ENCODE measurements at places on chromosomes 3 and 15.

DNA sequence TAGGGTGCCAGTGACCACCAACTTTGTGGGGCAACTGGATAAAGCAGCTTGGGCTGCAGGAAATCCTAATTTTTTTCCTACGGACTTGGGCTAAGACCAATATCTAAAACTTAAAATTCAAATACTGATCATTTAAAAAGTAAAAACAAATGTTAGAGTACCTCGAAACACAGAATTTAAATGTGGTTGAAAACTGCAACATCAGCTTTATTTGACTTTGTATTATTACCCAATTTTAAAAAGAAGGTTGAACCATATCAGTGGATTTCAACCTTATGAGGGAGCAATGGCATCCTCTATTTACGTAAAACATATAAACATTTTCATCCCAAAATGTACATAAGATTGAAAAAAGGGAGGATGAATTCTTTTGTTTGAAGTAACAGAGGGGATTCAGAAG, 26.2 kb downstream of the CFAP20DC start:
- no peak for DNase-seq

DNA sequence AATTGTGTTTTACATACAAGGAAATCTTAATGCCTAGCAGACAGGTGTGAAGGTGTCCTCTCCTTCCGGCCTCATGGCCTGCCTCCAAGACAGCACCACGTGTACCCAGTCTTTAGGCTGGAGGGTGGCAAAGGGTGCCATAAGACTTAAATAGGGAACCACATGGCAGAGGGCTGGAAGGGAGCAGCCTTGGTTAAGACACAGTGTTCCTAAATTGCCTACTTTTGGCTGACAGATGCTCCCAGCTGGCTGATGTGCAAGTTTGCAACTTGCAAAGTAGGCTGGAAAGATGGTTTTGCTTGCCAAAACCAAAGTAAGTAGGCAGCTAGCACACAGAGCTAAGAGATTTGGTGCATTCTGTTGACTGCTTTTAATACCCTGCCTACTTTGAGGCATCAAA, 45.2 kb downstream of the CCNB2 start:
- no peak for DNase-seq

DNA sequence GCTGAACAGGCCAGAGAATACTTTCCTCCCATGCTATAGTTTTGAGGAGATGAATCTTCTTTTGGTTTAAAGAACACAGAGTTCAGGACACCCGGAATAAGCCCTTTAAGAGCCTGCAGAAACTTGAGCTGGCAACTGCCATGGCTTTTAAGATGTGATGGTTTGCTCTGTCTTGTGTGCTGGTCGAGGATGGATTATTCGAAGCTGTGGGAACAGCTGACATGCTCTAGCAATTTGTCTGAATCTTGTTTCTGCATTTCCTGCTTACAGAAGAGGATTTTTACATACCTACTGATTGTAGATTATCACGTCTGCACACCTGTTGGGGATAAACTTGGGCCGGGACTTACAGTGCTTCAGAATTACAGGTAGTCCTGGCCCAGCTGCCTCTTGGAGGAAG, 396.9 kb downstream of the LRTM1 start:
- no peak for DNase-seq

GRCh38 chr15:53397041-53397616, 362.3 kb downstream of the WDR72 start:
- DNase-seq = no peak

GRCh38 chr3:39388741-39389248, 5.6 kb downstream of the SLC25A38 start:
- no peak for DNase-seq

DNA sequence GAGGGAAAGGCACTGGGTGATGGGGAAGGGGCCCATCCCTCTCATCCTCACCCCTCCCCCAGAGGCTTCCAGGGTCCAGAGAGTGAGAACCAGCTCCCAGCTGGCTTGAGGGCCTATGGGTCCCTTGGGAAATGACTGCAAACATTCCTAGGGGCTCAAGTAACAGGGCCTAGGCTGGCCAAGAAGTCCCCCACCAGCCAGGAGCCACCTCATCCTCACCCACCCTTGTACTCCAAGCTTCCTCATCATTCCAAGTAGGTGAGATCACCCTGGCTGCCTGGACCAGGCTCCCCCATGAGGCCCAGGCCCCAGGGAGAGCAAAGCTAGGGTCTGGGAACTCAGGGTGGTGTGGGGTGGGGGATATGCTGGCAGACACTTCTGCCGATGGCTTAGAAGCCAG, 14.8 kb downstream of the LOXL1 start:
- DNase-seq = peak; percentile 69

DNA sequence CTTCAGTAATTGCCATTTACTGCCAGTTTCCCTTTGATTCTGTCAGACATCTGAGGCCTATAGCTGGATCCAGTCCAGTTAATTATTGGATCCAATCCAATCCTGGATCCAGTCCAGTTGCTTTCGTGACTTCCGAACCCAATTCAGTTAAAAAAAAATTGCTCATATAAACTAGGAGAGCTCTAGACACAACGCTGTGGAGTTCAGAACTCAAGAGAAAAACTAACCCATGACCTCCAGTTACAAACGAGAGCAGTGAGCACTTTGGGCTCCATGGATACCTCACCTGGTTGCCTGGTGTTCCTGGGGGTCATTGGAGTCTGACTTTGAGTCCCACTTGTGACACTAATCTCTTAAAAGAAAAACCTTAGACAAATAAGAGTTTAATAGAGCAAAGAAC, 269.8 kb downstream of the THSD4 start:
- no peak for DNase-seq

- peak; percentile 73 for DNase-seq
Observed at GRCh38 chr3:58051196-58051595, 43.0 kb downstream of the FLNB start.

- DNase-seq = no peak
Observed at GRCh38 chr15:79311901-79312553, 1.1 kb downstream of the TMED3 start.

GRCh38 chr3:157145606-157146322, 14.2 kb downstream of the CCNL1 start:
- DNase-seq = no peak

- no peak for DNase-seq
Observed at GRCh38 chr3:157318639-157319288, 117.9 kb upstream of the PTX3 start.

DNA sequence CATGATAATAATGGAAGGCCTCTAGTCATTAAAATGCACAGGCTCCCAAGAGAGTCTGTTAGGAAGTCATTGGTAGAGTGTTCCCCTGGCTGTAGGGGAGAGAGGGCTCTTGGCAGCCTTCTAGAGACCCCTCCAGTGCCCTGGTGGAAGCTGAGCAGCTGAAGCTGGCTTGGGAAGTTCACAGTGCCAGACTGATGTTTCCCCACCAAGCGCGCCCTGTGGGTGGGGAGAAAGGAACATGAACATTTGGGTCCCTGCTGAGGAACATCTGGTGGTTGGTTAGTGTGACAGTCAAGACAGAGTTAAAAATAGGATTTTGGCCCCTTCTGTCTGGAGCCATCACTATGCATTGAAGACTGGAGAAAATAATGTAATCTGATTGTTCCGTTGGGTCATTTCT, 37.1 kb upstream of the RGMA start:
- DNase-seq = no peak

- DNase-seq = no peak
Observed at GRCh38 chr3:137641879-137642704, 122.0 kb upstream of the SOX14 start.

- no peak for DNase-seq
Observed at GRCh38 chr15:88913850-88914169, 631 bp upstream of the MFGE8 start.

GRCh38 chr3:15513810-15514662, 7.5 kb downstream of the COLQ start:
- no peak for DNase-seq

- DNase-seq = no peak
Observed at GRCh38 chr3:127273206-127273605, 14.6 kb downstream of the PRR20G start.

- DNase-seq = no peak
Observed at GRCh38 chr3:194446754-194447153, 40.0 kb downstream of the ATP13A3 start.

DNA sequence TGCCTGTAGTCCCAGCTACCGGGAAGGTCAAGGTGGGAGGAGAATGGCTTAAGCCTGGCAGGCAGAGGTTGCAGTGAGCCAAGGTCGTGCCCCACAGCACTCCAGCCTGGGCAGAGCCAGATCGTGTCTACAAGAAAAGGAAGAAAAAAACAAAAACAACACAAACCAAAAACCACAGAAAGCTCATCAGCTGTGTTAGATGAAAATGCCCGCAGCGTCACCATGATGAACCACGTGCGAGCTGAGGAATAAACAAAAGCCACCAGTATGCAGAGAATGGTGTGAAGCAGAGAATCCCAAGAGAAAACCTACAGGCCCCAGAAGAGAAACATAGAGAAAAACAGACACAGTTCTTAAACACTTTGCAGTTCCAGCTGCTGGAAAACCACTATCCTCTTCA, 19.7 kb upstream of the TM4SF19 start:
- DNase-seq = no peak

DNA sequence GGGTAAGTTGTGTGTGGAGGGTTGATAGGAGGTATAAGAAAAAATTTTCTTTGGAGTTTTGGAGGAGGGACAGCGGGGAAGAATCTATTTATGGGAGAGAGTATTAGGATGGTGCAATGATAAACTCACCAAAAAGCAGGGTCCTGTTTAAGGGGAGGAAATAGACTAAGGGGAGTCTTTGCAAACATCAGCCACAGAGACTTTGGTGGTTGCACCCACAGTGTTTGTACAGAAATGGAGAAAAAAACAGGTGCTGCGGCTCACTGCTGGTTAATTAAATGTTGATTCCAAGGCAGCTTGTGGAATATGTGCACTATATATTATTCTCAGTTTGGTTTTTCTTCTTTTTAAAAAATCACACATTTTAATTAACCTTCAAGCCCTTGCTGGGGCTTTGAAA, 182.1 kb downstream of the NECTIN3 start:
- no peak for DNase-seq

DNA sequence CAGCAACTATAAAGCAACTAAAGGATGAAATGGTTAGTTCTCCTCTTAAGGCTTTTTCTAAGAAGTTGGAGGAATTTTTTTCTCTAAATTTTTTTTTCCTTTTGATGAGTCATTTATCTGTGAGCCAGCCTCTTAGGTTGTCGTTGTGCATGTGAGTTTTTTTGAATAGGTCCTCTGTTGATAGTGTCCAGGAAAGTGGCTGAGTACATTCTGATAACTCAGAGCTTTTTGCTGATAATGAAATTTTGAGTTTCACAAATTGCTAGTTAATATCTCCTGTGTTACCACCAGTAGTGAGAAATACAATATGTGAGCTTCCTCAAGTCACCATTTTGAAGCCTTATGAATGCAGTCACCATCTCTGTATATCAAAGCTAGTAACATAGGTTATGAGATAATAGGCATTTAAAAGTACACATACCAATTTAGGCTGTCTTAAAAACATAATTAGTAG, 7.1 kb upstream of the LXN start:
- DNase-seq = no peak

GRCh38 chr3:13417166-13417947, 2.8 kb downstream of the NUP210 start:
- DNase-seq = no peak

DNA sequence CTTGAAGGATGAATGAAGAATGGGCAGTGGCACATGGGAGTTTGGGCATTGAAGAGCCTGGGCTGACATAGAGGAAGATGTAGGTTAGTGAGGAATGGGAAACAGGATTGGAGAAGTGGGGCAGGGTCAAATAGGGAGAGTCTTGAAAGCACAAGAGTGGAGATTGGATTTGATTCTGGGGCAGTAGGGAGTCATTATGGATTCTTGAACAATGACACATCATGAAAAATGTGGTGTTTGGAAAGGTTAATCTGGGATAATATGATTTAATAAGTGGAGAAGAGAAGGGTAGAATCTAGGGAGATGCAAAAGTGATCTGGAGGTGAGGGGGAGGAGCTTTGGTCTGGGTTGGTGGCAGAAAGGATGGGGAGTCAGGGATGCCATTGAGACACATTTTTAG, 45.4 kb upstream of the ROPN1 start:
- DNase-seq = no peak

GRCh38 chr3:120742849-120743365, 363 bp downstream of the GTF2E1 start:
- DNase-seq = peak; percentile 1

DNA sequence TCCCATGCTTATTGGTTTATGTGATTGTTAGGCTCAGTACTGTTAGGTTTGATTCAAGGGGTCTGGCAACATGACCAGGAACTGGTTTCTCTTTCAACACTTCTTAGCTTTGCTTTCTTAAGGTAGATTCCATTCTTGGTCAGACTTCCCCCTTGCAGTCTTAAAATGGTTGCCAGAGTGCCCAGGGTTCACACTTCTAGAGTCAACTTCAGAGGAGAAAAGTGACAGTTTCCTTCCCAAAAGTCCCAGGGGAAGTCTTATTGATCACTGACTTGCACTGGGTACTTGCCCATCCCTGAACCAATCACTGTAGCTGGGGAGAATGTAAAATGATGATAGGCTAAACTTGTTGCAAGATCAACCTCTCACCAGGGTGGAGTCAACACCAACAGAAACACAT, 14.1 kb downstream of the MGLL start:
- no peak for DNase-seq

DNA sequence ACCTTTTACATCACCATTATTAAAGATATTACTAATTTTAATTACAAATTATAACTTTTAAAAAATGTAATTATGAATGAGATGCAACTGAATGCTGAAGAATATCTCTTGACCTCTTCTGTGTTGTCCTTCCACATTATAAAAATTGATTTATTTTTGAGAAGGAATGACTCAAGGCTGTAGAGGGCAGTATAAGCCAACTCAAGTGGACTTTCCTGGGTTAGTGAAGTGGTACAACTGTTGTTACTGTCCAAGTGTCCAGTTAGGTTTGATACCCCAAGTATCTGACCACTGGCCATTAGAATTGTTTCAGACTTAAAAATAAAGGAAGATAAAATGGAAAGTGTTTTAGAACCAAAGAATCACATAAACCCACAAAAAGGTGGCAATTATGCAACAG, 51.9 kb downstream of the BBX start:
- peak; percentile 28 for DNase-seq

DNA sequence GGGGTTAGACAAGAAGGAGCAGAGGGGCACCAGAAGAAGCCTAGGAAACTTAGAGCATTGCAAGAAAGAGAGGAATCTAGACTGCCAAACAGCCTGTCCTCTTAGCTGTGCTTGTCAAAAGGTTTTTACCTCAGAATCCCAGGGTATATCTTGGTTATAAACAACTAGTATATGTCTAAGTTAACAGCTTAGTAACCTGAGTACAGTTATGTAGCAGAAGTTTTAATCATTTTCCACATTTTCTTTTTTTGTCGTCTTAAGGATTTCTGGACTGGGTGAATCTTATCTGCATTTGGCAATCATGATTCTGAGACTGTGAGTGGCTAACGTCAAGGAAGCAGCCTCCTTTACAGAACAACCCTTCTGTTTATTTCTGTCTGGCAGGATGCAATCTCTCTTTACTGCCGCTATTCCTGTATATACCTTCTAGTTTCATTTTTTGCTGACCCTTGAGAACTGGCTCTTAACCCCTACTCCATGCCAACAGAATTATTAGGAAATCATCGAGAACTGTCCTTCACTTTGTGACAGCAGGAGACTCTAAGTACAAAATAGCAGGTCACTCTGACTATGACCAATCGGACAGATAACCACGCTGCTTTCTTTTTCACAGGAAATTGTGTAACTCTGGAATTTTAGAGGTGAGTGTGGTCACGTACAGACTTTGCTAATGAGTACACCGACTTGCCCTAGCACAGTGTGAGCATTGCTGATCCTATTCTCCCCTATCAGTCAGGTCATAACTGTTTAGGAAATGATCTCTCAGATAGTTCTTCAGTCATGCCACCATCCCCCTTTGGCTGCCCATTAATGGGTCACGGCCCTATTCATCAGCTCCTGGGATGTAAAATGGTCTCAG, 3.3 kb upstream of the CP start:
- peak; percentile 46 for DNase-seq

- no peak for DNase-seq
Observed at GRCh38 chr15:92409006-92409405, 15.3 kb downstream of the ST8SIA2 start.
